ENCODE measurements at places on chromosomes 6 and 20.

- DNase-seq = no peak
Measured at GRCh38 chr6:15515660-15516375, 147.0 kb downstream of the DTNBP1 start.

GRCh38 chr20:45019762-45020123, 53.4 kb downstream of the STK4 start:
- no peak for DNase-seq

DNA sequence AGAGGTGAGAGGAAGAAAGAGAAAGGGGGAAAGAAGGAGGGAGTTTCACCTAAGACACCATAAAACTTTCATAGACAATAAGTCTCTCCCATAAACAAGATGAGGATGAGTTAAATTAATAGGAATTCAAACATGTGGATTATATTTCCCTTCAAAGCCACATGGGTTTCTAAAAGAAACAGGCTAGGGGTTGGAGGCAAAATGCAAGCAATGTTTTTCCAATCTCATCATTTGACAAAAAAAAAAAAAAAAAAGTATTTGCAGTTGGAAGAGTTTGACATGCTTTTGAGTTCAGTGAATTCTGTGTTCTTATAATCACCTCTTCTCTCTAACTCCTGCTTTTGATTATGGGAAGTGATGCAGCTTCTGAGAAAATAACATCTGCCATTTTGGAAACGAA, 286.5 kb upstream of the PRND start:
- DNase-seq = no peak

- DNase-seq = no peak
Measured at GRCh38 chr6:55668591-55668990, 89.6 kb upstream of the HMGCLL1 start.

GRCh38 chr6:143773506-143774150, 69.5 kb upstream of the LTV1 start:
- DNase-seq = no peak

- no peak for DNase-seq
Measured at GRCh38 chr20:62168890-62169435, 13.9 kb upstream of the MTG2 start.

GRCh38 chr6:138336221-138336620, 41.5 kb upstream of the SMIM28 start:
- DNase-seq = no peak

DNA sequence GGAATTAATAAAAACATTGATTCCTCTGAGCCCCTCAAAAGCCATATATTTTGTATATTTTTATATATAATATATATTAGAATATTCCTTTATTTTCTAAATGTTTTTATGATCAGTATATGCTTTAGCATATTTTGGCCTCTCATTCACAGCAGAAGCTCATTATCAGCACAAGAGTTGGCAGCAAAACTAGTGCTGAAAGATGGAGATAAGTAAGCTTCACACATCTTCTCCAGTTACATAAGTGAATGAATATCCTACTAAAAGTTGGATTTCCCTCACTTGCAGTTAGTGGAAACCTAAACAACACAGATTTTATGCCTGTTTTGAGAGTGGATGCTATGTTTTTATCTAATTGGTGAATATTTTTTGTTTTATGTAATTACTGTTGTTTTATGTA, 1303.8 kb upstream of the ADGRB3 start:
- no peak for DNase-seq

GRCh38 chr20:22977047-22977785, 57.9 kb upstream of the SSTR4 start:
- DNase-seq = no peak

DNA sequence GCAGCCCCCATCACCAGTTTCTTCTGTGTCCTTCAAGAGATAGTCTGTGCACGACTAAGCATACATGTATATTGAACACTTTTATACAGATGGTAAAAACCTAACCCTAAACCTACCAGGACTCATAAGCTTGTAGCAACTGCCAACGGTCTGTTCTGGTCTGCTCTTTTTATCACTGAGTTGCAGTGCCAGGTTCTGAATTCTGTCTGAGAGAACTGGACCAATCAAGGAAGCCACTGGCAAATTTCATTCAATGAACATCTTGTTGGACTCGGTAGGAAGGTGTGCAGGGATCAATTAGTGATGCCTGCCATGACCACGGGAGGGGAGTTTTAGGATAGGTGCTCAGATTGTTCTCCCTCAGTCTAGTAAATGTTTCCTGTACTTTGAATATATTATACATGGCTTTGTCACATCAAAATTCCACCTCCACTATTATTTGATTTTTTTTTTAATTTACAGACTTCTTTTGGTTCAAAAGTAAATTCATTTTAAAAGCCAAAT, 146.8 kb downstream of the EYA2 start:
- DNase-seq = no peak

GRCh38 chr20:48817367-48818030, 10.3 kb downstream of the PREX1 start:
- no peak for DNase-seq

- no peak for DNase-seq
Measured at GRCh38 chr20:20292472-20292871, 75.4 kb upstream of the INSM1 start.

GRCh38 chr6:160063771-160064413, 57.7 kb upstream of the SLC22A1 start:
- no peak for DNase-seq

- peak; percentile 12 for DNase-seq
Measured at GRCh38 chr6:6885521-6886170, 222.1 kb upstream of the RREB1 start.

DNA sequence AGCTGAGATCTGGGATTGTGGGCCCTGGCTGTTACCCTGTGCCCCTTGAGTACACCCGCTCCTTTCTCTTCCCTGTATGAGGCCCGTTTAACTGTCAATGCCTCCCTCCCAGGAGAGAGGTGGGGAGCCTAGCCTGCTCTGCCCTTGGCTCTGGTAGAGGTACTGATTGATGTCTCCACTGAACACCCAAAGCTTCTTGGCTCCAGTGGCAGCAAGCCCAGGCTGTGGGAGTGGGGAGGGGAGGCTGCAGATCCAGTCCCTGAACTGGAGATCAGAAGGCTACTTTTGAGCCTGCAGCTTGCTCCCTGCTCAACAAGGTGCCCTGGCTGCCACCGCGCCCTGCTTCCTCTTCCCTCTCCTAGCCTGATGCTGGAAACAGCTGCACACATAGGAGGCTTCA, 7.5 kb downstream of the LRRC73 start:
- DNase-seq = no peak

- DNase-seq = no peak
Measured at GRCh38 chr6:44485601-44486401, 98.3 kb downstream of the CDC5L start.

GRCh38 chr20:47352332-47353238, 3.9 kb downstream of the ZMYND8 start:
- DNase-seq = peak; percentile 54

- no peak for DNase-seq
Measured at GRCh38 chr6:149871182-149871581, 7.0 kb upstream of the LRP11 start.

- peak; percentile 76 for DNase-seq
Measured at GRCh38 chr20:51456511-51457509, 85.7 kb downstream of the NFATC2 start.

DNA sequence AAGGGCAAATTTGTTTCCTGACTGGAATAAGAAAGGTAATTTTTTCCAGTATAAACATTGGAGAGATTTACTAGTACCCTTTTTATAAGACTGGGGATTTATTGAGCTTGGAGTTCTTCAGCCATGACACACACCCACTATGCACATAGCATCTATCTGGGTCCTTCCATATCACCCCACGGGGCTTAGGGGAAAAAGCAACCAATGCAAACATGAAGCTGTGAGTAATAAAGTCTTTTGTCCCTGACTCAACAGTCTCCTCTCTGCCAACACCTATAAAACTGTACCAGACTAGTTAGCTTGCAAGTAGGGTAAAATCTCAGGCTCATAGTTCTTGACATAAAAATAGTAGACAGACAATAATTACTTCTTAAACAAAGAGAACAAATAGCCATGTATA, 23.4 kb downstream of the COL21A1 start:
- DNase-seq = no peak

- DNase-seq = no peak
Measured at GRCh38 chr6:70241991-70242420, 60.9 kb downstream of the COL9A1 start.

GRCh38 chr6:15754706-15755079, 91.9 kb upstream of the DTNBP1 start:
- DNase-seq = no peak

DNA sequence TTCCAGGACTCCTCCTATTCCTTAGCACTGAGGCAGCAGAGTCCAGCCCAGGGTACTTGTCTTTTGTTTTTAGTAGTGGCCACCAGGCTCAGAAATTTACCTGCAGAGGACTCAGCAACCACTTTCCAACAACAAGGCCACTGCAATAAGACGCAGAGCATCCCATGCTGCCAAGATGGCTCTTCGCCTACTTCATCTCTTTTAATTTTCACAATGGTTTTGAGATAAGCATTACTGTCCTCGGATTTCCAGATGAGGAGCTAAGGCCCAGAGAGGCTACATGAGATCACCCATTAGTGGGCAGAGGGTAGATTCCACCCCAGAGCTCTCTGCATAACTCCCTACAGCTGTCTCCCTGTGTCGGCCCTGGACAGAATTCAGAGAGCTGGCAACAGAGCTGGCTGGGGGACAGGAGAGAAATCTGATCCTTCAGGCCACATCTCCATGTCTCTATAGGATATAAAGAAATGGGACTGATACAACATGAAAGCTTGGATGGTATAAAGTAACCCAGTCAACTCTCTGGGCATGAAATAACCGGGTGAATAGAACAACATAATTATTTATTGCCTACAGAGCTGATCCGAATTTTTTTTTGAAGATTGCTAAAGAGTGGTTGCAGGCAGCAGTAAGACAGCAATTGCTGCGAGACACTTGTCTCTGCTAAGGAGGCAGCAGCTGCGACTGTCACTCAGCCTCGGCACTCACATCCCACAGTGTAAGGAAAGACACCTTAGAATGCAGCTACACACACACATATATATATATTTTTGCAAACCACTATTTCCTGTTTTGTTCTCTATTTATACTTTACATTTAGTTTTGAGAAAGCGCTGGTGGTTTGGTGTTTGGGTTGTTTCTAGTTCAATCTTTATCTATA, 37.2 kb downstream of the SCML4 start:
- DNase-seq = no peak

DNA sequence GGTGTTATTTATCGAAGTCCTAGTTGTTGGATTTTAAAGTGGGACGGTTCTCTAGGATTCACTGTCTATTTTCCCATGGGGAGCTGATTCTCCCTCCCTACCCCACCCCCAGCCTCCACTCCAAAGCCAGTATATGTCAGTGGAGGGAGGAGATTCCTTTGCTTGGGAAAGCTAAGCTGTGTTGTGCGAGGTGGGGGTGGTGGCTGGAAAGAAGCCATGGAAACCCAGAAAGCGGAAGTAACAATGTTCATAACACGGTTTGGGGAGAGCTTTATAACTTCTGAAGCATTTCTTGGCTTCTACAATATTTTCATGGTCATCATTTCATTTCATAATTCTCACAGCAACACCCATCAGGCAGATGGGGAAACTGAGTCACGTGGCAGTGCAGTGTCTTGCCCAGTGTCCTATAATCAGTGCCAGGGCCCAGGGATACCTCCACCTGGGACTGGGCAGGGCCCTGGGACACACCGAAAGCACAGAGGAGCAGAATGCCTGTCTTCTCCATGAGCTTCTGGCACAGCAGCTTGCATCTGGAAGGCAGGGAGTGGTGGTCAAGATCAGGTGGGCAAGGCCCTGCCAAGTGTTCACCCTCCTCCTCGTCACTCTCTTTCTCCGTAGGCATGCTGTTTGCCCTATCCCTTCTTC, 4.5 kb downstream of the SUN5 start:
- DNase-seq = no peak

DNA sequence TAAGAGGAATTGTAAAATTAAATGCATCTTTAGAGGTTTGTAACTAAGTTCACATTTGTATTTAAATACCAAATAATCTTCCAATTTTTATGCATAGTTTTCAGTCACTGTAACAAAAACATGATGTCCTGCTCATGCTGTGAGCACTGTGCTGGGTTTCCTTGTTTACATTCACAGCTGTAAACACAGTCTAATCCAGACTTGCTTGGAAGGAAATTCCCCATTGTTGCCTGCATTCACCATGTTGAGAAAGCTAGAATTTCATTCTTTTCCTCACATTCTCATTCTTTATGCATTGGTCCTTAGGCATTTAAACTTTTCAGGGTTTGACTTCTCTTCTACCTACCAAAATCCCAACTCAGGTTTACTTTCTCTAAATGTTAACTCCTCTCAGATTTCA, 242.0 kb upstream of the TBX18 start:
- DNase-seq = no peak

DNA sequence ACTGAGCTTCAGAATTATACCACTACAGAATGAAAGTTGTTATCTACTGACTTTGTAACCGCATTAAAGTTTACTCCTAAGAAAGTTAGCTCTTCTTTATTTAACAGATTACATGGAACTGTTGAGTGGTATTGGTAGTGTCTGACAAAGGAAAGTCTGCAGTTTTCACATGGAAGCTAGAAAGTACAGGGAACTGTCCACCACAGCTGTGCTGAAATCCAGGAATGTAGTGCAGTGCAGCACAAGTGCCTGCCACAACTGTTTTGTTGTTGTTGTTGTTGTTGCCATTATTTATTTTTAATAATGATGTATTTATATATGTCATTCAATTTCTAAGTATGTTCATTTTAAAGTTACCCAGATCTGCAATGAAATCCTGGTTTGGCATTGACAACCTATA, 464.9 kb downstream of the TBC1D32 start:
- DNase-seq = no peak

GRCh38 chr20:50442512-50442911, 67.7 kb upstream of the PTPN1 start:
- DNase-seq = no peak

DNA sequence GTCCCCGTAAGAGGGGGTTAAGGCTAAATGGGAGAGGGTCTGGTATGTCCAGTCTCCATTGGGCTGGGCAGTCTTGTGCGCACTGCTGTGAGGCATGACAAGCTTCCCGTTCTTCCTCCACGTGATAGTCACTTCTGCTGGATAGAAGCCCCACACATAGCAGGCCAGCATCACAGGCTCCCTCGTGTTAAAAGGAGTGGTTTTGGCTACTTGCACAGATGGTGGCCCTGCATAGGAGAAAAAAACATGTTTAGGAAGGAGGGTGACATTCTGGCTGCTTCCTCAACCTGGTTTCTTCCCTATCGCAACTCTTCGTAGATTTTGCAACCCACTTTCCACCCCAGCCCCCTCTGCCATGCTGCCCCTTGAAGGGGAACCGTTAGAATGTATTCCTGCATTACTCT, 3.6 kb downstream of the HLA-DMB start:
- no peak for DNase-seq

DNA sequence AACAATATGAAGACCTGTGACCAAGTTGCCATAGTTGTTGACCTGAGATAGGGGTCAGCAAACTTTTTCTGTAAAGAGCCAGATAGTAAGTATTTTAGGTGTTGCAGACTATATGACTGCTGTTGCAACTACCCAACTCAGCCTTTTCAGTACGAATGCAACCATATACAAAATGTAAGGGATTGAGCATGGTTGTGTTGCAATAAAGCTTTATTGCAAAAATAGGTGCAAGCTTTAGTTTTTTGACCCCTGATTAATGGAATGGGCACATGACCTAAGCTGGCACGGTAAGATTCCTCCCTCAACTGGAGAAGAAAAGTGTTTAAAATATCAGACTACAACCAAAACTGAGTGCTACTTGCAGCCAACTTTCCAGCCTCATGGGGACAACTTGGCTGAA, 17.3 kb upstream of the EPM2A start:
- DNase-seq = no peak

Data from nucleus accumbens (tissue), 56 donors.